ENCODE measurements at places on chromosomes 12 and 14.

- no peak for DNase-seq
These were observed 5.5 kb upstream of the HDAC7 start for GRCh38 chr12:47825173-47825639.

DNA sequence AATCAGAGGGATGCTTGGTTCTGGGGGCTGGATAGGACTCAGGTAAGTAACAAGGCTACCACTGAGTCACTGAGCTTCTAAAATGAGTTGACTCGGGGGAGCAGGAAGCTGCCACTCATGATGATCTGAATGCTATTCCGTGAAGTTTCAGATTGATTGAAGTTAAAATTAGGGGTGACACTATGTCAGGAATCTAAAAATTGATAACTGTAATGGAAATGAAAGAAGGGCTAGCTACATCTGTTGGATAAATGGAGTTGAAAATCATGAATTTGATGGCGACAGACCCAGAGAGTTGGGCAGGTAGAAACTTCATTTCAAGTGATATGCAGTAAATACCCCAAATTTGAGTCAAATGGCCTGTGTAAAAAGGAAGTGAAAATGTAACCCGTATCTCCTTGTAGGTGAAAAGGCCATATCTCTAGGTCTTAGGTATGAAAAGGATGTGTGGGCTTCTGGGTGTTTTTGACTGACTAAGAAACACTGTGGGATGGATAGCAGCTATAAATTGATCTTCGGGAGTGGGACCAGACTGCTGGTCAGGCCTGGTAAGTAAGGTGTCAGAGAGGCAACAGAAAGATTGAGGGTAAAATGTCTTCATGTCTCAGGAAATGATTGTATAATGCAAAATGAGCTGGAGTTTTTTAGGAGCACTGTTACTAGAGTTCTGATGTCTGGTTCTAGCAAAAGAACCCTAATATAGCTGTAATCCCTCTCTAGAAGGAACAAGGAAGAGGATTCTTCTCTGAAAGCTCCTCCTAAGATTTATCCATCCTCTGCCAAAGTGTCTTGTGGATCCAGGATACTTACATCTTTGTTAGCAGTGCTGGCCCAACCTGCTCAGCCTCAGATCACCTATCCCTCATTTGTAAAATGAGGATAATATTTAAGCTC lies 57.3 kb downstream of the DAD1 start:
- no peak for DNase-seq

GRCh38 chr14:99245564-99246511 lies 26.2 kb downstream of the BCL11B start:
- DNase-seq: no peak

DNA sequence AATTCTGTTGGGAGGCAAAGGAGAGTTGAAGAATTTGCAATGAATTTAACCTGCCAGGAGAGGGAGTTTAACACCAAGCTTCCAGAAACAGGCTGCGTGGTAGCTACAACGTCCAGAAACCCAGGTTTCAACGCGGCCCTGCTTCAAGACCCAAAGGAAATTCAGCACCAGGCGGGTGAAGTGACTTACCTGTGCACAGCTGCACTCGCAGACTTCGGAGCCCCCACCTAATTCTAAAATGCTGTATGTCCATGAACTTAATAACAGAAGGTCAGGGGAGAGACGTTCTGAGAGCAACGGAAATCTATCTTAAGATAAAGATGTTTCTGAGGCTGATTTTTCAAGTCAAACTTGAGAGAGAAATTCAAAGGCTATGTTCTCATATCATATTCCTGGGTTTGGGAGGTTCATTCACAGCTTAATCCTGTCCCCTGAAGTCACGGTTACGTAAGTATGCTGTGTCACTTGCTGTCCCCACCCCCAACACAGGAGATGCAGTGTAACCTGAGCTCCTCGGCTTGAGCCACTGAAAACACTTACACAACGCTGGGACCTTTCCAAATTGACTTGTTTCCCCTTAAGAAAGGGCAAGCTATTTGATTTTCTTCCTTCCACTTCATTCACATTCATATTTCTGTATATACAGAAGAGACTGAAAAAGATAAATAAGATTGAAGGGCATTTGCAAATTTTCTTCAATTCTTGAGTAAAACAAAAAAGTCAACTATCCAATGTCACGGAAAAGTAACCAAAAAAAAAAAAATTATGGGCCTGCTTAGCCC lies 22.7 kb downstream of the CLIP1 start:
- DNase-seq: peak; percentile 74

DNA sequence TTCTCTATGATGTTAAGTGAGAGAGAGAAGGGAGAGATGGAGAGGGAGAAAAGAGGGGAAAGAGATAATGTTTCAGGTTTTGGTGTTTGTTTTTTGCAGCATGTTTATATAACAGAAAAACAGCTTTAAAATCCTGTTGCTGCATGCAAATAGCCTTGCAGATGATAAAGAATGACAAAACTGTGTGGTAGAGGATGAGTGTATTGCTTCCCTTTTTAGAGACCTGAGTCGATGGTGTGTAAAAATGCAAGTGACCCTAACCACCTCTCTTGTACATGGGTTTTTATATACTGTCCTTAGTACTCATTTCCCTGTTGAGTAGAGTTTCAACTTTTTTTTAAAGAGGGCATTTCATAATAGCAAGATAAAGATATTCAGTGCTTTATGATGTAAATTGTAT lies 249.1 kb downstream of the AKAP6 start:
- DNase-seq: no peak

GRCh38 chr12:11477110-11477509 lies 81.7 kb upstream of the PRB2 start:
- DNase-seq: no peak

- DNase-seq: no peak
These were observed 975 bp downstream of the OGFOD2 start for GRCh38 chr12:122975790-122976647.

GRCh38 chr14:64266239-64266638 lies 27.9 kb downstream of the ESR2 start:
- peak; percentile 2 for DNase-seq

DNA sequence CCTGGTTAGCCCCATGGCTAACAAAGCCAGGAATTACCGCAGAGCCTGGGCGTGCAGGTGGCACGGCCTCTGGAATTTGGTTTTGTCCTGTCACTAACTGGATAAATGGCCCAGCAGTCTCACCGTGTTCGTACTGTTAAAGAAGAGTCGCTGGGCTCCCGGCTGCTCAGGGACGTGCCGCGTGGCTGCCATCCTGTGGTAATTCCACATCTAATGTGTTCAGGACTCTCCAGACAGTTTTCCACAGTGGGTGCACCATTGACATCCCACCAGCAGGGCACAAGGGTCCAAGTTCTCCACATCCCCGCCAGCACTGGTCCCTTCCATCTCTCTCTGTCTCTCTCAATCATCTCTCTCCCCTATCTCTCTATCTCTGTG lies 19.6 kb downstream of the NOC4L start:
- DNase-seq: no peak

GRCh38 chr14:105864116-105864515 lies 337.7 kb downstream of the TMEM121 start:
- DNase-seq: no peak

- no peak for DNase-seq
These were observed 22.8 kb downstream of the OTUB2 start for GRCh38 chr14:94048691-94049624.

DNA sequence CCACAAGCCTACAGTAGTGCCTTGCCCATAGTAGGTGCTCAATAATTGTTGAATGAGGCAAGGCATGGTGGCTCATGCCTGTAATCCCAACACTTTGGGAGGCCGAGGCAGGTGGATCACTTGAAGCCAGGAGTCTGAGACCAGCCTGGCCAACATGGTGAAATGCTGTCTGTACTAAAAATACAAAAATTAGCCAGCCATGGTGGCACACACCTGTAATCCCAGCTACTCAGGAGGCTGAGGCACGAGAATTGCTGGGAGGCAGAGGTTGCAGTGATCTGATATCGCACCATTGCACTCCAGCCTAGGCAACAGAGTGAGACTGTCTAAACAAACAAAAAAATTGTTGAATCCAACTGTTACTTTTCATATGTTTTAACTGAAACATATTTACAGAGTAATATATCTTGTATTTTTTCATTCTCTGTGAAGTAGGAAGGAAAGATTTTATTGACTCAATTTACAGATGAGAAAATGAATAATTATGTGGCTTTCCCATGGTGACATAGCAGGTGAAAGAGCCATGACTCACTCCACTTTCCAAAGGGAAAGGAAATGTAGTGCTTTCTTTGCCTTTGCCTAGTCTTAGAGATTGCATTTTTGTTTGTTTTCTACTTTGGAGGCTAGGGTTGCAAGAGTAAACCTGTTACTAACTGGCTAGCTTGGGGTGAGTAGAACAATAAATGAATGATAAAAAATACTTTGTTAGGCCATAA lies 95.4 kb upstream of the SLC38A4 start:
- DNase-seq: no peak

- DNase-seq: no peak
These were observed 34.2 kb downstream of the ABCC9 start for GRCh38 chr12:21906919-21907493.

- no peak for DNase-seq
These were observed 53.7 kb downstream of the MON2 start for GRCh38 chr12:62520361-62520760.

- DNase-seq: no peak
These were observed 8.4 kb downstream of the TSPAN9 start for GRCh38 chr12:3085341-3086139.

DNA sequence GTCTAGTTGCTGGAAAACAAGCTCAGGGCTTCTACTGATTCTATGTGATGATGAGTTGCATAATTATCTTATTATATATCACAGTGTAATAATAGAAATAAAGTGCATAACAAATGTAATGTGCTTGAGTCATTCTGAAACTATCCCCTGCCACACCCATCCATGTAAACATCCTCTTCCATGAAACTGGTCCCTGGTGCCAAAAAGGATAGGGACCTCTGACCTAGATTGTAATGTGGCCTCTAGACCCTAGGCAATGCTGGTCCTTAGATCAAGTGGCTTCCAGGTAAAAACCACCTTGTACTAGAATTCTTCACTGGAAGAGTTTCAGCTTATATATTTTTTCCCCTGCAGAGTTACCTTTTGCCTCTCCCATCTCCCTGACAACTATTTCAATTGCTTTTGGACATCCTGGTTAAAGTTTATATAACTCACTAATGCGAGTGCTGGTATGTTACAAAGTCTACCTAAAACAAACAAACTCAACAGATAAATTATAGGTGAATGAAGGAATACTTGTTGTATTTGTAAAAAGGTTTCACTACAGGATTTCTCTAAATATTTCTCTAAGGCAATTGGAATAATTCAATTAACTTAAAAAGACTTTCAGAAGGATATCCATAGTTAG lies 462.5 kb downstream of the NAV3 start:
- no peak for DNase-seq

DNA sequence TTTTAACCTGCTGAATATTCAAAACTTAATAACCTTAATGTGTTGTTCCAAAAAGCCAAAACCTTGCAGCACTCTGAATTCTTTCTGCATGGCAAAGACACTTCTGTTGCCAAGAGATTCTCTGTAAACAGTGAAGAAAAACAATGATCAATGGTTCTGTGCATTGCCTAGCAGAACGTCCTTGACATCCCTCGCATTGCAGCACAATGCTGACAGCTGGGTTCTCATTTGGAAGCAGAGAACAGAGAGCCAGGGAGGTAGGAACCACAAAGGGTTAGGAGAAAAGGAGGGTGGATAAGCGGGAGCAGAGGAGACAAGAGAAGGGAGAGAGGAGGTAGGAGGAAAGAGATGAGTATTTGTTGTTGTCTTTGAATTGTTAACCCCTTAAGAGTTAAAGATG lies 501.1 kb downstream of the NAV3 start:
- DNase-seq: no peak

DNA sequence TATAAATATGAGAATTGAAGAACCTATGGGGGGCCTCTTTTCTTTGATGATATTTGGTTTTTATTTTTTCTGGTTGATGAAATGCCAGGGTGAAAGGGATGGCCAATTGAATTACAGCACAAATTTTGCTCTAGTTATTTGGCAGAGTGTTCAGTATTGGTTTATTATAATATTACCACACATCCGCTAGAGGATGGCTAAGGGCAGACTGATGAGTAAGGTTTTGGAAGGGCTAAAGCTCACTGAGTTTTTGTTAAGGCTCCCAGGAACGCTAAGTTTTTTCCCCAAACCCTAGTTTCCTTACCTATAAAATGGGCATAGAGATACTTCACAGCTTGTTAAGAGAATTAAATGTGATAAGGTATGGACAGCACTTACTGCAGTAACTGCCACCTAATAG lies 34.3 kb upstream of the LRRC10 start:
- DNase-seq: no peak

GRCh38 chr12:130018614-130019013 lies 114.8 kb upstream of the TMEM132D start:
- DNase-seq: no peak

DNA sequence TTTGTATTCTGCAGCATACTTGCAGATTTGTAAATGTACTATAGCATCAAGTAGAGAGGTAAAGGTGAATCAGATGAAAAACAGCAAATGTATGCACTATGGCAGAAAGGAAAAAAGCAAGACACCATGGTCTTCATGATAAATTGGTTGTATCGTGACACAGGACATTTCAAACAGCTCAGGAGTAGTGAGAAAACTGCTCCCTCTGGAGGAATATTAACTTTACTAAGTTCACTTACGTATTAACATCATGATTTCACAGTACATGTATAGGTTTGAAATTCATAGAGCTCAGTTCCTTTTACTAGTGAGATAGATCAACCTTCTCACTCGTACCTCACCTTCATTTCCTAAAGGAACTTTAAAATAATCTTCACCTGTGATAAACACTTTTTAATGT lies 6.5 kb downstream of the MBIP start:
- no peak for DNase-seq

DNA sequence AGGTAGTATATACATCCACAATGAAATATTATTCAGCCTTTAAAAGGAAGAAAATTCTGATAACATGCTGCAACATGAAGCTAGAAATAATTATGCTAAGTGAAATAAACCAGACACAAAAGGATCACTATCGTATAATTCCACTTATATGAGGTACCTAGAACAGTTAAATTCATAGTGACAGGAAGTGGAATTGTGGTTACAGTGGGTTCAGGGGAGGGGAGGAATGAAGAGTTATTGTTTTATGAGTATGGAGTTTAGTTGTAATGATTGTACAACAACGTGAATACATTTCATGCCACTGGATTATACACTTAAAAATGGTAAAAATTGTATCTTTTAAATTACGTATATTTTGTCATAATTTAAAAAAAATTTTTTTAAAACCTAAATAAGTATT lies 21.0 kb downstream of the EEA1 start:
- DNase-seq: peak; percentile 31

Data from CD4-positive, alpha-beta T cell treated with Interleukin-12 subunit alpha and Interleukin-12 subunit beta, for 1 hour (primary cell).